ENCODE measurements at places on chromosomes 6 and 20.

GRCh38 chr20:39916236-39916765 lies 772.7 kb downstream of the MAFB start:
- DNase-seq = no peak

DNA sequence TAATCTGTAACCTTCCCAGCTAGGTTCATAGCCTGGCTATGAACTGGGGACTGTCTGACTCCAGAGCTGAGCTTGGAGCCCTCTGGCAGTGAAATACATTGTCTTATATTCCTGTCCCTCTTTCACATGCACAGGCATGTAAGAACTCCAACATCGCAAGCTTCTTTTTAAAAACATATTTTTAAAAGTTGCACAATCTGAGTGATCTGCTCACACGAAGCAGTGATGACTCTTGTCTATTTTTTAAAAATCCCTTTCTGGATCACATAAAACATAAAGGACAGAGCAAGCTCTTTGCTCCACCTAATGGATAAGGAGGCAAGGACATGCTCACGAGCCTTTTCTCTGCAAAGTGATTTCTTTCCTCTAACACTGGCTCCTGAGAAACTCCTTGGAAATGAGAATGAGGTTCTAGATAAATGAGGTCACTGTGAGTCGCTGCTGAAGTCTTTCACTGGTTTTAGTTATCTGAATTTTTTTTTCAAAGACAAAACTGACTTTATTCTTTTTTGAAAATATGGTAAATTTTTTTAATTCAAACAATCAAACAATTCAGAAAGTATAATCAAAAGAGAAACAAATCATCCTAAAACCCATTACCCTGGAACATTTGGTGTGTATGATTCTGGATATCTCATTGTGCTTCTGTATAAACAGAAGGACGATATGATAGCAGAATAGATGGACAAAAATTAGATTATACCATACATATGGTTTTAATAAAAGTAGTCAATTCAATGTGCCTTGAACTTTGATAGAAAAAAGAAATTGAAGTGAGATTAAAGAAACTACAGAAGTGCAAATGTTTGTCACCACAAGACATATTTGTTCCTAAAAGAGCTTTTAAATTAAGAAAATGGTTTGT lies 30.8 kb downstream of the IL20RA start:
- no peak for DNase-seq

DNA sequence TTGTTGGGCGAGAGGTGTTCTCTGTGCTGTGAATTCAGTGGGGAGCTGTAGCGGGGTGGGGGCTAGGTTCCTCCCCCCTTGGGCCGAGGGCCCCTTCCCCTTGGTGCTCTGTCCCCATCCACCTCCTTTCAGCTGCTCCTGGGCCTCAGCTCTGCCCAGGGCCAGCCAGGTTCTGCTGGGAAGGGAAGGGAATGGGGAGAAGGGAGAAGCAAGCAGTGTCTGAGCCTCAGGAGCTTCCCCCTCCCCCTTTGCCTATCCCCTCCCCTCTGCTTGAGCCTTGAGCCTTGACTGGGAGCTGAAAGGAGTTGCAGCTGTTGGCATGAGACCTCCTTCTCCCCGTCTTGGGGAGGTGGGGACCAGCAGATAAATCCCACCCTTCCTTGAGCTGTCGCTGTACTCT lies 576 bp upstream of the RRP36 start:
- no peak for DNase-seq

GRCh38 chr20:62675156-62675876 lies 33.0 kb downstream of the SLCO4A1 start:
- no peak for DNase-seq

- DNase-seq = no peak
Observed at GRCh38 chr6:125294925-125295324, 6.8 kb downstream of the HDDC2 start.

DNA sequence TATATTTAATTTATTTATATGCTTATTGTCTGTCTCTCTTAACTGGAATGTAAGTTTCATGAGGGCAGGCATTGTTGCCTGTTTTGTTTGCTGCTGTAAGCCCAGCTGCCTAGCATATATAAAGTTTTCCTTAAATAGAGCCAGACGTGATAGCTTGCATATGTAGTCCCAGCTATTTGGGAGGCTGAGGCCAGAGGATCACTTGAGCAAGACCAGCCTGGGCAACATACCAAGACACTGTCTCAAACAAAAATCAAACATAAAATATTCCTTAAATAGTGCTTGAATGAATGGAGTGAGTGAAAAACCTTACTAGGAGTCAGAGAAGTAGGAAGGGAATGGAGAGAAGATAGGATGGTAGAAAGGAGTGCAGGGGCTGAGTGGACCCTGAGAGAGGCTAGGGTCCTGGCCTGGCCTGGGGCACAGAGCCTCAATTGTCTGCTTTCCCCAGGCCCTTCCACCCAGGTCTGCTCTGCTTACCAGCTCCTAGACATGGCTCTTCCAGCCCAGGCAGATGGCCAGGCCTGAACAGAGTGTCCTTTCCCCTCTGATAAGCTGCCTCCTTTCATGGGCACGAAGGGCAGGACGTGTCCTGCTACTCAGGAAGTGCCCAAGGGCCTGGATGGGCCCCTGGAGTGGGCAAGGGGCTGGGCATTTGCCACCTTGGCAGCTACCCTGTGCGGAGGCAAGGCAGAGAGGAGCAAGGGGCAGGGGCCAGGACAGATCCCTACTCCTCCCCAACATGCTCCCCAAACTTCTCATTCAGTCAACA lies 17.7 kb upstream of the BAK1 start:
- no peak for DNase-seq

DNA sequence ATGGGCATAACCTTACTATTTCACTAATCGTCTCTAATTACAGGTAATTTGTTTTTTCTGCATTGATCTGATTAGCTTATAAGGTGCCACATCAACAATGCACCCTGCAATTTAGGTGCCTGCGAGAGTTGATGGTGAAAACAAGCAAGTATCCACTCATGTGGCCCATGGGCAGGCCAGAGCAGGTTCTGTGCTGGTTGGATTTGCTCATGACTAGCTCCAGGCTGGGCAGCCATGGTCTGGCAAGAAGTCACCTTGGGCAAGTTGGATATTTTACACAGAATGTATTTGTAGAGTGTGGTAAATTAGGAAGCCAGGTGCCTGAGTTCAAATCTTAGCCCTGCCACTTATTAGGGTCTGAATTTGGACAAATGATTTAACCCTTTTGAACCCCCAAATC lies 25.3 kb downstream of the RAB44 start:
- no peak for DNase-seq

DNA sequence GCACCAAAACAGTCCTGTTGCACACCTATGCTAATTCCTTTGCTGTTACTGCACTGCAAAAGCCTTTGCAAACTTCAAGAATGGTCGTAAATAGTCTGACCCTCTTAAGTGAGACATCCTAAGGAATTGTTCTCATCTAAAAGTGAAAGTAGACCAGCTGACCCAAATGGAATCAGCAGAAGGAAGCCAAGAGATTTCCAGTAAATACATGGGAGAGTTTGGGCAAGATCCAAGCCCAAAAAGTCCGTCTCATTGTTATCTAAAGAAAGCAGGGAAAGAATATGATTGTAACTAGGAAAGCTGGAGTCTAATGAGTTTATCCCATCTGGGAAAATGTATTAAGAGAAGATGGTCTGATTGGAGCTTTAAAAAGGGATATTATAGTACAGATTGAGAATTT lies 43.0 kb upstream of the HIVEP1 start:
- DNase-seq = no peak

DNA sequence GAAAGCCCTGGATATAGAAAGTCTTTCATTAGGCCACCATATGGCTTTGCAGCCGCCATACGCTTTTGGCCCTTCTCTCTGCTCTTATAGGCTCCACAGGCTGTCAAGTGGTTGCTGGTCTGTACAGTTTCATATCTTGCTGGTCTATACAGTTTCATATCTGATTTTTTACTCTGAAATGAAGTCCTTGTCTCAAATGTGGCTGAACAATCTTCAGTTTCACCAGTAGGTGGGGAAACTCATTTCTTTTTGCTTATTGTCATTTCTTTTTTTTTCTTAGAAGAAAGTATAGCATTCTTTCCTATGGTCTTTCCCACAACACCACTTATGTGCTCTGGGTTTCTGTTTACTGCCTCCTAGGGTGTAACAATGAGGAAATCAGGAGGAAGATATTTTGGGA lies 771.4 kb upstream of the MMS22L start:
- no peak for DNase-seq

DNA sequence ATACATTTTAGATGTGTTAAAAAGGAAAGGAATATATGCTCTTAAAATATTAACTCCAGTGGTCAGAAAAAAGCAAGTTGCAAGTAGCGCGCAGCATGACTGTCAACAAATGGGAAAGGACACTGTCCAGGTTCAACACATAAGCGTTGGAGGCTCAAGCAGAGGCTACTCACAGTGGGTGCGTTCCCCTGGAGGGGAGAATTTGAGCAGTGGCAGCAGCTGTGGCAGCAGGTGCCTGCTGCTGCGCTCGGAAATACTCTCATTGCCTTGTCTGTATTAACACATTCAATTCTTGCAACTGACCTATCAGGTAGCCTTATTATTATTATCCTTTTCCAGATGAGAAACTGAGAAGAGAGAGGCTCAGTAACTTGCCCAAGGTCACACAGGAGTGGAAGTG lies 21.9 kb upstream of the CCN6 start:
- DNase-seq = no peak

DNA sequence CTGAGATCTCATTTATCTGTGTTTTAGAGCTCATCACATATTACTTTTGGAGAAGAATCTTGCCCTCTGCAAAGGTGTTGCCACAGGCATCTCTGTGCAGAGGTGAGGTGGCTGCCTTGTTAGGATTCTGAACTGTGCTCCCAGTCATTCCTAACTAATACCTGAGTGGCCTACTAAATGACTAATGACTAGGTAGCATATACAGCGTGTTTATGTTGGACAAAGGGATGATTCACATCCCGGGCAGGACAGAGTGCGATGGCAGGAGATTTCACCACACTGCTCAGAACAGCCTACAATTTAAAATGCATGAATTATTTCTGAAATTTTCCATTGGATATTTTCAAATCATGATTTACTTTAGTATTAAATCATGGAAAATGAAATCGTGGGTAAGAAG lies 23.1 kb upstream of the CGA start:
- no peak for DNase-seq

DNA sequence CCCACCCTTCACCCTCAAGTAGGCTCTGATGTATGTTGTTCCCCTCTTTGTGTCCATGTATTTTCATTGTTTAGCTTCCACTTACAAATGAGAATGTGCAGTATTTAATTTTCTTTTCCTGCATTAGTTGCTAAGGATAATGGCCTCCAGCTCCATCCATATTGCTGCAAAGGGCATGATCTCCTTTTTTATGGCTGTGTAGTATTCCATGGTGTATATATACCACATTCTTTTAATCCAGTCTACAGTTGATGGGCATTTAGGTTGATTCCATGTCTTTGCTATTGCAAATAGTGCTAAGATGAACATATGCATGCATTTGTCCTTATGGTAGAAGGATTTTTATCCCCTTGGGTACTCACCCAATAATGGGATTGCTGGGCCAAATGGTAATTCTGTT lies 35.9 kb upstream of the COL9A1 start:
- DNase-seq = no peak

- peak; percentile 92 for DNase-seq
Observed at GRCh38 chr20:3420211-3420707, 12.8 kb upstream of the DNAAF9 start.

- no peak for DNase-seq
Observed at GRCh38 chr20:50415516-50416268, 94.5 kb upstream of the PTPN1 start.

DNA sequence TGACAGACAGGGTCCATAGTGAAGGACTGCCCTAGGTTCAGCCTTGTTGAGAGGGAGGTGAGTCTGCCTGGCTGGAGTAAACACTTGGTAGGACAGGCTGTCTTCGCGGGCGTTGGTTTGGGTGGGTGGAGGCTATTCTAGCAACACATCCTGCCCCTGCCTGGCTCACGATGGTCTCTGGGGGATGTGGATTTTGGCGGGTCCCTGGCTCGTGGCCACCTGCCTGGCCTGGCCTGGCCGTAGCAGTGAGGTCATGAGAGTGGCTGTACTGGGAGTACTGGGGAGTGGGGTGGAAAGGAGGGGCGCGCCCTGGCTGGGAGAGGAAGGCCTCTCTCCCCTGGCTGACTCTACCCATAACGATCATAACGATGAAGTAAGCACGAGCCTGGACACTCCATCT lies 30.2 kb upstream of the MRPS18A start:
- no peak for DNase-seq

GRCh38 chr20:52748990-52749389 lies 223.2 kb upstream of the TSHZ2 start:
- DNase-seq = no peak

- DNase-seq = no peak
Observed at GRCh38 chr20:57806476-57806875, 96.7 kb upstream of the PMEPA1 start.

DNA sequence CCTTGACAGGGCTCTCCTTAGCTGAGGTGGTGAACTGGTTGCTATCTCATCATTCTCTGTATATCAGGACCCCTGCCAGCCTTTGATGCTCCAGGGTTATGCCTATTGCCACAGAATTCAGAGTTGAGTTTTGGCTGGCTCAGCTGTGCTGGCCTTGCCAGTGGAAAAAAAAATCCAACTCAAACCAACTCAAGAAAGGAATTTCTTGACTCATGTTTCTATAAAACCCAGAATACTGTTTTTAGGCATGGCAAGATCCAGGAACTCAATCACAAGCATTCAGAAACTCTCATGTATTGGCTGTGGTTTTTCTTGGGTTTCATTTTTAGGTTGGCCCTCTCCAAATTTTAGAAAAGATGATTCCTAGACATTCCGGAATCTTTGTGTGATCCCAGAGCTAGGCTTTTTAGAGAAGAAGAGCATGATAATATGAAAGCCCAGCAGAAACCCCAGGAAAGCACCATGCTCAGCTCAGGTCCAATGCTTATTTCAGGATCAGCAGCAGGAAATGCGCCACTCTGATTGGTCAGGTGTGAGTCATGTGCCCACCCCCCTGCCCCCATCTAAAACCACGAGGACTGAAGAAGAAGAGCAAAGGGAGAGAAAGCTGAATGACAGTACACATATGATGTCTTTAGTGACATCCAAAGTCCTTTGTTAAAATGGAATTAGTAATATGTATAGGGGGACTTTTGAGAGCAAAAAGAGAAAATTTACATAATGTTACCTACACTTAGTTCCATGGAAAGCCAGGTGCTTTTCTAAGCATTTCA lies 122.9 kb downstream of the RNF144B start:
- DNase-seq = peak; percentile 21

- DNase-seq = peak; percentile 21
Observed at GRCh38 chr6:128168244-128168643, 267.4 kb upstream of the THEMIS start.
